ENCODE measurements at places on chromosomes 1 and 21.

DNA sequence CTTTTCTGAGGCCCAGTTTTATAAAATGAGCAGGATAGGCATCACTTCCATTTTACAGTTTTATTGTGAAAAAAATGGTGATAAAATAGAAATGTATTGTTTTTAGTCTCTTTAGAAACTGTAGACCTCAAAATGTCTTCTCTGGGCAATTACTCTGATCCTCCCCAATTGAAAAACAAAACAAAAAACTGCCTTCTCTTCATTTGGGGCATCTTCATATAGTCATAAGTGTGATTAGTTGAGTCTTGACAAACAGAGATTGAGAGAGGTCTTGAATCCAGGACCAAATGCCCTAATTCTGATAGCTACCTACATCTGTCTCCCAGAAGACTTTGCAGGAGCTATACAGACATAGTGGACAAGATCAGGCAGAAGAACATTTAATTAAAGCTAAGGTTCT is 62.9 kb downstream of the LRRC8C start:
- DNase-seq = no peak

DNA sequence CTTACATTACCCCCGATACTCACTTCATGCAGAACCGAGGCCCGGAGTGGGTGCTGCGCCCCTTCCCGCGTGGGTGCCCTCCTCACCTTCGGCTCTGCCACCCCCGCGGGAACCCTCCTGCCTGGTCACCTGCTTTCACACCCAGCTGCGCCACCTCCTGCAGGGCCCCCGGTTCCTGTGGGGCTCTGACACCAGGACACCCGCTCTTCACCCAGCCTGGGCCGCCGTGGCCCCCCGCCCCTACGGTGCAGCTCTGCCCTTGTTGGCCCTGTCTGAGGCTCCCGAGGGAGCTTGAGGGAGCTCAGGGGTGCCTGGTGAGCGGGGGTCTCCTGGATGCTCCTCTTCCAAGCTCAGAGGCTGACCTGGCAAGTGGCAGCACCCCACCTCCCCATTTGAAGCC is 19.0 kb downstream of the RRP1 start:
- no peak for DNase-seq

DNA sequence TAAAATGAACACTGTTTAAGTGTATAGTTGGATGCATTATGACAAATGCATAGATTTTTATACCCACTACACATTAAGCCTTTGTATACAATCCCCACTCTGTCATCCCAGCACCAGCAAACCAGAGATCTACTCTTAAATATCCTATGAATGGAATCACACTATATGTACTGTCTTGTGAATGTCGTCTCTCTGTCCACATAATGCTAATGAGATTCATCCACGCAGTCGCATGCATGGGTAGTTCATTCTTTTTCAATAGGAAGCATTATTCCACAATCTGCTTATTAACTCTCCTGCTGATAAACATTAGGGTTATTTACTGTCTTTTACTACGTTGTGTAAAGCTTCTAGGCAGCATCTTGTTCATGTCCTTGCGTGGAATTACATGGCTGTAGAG is 892.3 kb downstream of the LTN1 start:
- DNase-seq = no peak

DNA sequence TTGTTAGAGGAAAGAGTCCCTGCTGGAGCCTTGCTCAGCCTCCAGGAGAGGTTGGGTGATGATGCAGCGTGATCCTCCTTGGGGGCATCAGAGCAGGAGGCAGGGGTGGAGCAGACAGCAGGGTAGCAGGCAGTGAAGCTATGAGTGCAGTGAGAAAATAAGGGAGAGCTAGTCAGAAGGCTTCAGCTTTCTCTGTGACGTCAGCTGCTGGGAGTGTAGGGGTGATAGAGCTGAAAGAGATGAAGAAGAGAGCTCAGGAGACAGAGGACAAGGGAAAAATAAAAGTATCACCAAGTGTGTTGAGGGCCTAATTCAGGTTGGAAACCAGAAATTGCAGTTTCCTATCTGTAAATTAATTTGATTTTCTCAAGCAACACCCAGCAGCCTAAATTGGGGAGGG is 2.2 kb upstream of the ADAM30 start:
- DNase-seq = no peak

- no peak for DNase-seq
Measured at GRCh38 chr1:202687798-202688197, 22.5 kb downstream of the SYT2 start.

- no peak for DNase-seq
Measured at GRCh38 chr1:206735553-206736031, 35.0 kb upstream of the IL19 start.

DNA sequence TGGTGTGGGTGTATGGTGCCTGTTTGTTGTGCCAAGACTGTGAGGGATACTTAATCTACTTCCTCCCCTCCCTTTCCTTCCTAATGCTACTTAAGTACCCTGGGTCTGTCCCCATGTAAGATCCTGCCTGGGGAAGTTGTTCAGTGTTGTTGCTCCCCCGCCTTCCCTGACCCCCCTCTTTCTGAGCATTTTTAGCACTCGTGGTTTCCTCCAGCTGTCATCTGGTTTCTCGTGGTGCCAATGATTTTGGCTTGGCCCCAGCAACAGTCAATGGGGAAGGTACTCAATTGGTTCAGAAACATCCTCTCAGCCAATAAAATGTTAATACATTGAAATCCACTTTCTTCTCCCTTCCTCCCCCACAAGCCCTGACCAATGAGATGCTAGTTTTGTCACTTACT is 8.0 kb upstream of the B4GALT3 start:
- peak; percentile 83 for DNase-seq

GRCh38 chr1:237799762-237800474 is 90.8 kb downstream of the ZP4 start:
- peak; percentile 15 for DNase-seq

DNA sequence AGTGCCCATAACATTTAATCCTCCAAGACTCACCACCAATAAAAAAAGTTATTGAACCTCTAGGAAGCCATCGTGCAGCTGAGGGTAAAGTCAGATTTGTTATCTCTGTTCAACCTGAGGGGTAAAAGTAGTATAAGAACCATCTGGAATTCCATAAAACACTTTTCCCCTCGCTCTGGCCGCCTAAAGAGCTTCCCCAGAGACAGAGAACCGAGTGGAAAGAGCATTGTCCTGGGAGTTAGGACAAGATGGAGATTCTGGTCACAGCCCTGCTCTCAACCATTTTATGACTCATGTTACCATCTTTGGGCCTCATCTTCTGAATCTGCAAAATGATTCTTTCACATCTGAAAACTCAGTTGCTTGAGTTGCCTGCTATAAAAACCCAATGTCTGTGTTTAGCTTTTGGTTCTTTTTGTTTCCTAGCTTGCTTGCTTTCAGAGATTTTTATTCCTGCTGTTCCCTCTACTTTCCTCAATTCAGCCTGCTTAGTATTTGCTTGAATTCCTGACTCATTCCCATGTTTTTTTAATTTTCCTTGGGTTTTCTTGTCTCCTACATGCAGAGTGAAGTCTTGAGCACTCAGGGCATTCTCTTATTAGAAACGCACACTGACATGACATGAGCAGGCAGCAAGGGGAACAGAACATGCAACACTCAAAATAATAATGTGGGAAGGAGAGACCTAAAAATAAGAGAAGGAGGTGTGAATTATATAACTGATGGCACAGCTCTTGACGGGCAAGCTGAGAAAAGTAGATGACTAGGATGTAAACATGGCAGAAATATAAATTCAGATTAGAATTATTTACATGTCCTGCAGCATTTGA is 1.7 kb downstream of the EPHX4 start:
- no peak for DNase-seq

- no peak for DNase-seq
Measured at GRCh38 chr1:113666126-113666525, 93.2 kb downstream of the PHTF1 start.

GRCh38 chr1:166166698-166167571 is at the start of gene FAM78B:
TSS of gene FAM78B (minus strand) at chr1:166167001. CDS start at chr1:166166248, 753 bp downstream.
- peak; percentile 43 for DNase-seq

GRCh38 chr21:35190201-35190701 is 141.1 kb upstream of the RUNX1 start:
- DNase-seq = no peak

DNA sequence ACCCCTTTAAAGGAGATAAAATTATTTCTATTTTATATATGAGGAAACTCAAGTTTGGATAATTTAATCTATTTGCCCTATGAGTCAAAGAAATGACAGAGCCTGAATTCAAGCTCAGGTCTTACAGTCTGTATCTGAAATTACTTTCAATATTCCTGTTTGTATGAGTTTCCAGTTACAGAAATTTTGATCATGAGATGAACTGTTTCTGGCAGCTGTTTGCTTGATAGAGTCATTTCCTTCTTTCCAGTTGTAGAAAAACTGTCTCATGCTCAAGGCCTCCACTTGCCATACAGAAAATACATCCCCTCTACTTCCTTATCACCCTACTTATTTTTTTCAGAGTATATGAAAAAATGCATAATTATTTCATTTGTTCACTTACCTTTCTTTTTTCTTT is 87.6 kb downstream of the PTPRC start:
- no peak for DNase-seq

GRCh38 chr21:43842742-43843141 is 22.3 kb upstream of the AGPAT3 start:
- no peak for DNase-seq

DNA sequence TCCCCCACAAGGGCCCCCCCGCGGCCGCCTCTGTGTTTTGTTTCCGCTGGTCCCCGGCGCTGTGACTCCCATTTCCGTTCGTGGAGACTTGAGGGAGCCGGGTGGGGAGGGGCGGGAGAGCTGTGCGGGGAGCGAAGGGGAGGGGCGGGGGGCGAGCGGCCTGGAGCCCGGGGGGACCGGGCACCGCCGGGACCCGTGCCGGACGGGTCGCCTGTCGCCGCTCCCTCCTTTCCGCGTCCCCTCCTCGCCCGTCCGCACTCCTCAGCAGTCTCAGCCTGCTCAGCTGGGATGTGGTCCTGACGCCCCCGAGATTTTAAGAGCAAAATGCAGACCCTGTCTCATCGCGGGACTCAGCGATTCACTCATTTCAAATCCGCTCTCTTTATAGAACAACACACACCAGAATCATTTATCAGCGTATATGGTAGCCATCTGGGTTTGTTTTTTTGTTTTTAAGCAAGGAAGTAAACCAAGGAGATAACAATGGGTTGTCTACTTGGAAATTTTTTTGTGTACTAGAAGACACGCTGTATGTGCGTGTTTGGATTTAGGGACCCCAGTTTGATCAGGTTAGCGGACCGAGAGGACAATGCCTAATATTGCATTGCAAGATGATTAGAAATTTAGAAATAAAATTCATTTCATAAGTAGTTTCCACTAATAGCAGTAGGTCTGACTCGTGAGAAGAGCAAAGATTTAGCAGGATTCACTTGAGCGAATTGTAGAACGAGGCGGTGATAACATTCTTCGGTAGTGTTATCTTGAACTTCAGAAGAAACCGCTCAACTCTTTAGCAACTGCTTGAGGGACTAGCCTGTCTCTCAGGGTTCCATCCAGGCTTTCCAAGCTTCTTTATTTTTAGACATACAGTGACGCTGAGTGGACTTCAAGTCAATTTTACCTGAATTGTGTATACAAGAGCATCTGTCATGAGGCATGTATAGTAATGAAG is 1.1 kb downstream of the GABPA start:
- DNase-seq = peak; percentile 86

DNA sequence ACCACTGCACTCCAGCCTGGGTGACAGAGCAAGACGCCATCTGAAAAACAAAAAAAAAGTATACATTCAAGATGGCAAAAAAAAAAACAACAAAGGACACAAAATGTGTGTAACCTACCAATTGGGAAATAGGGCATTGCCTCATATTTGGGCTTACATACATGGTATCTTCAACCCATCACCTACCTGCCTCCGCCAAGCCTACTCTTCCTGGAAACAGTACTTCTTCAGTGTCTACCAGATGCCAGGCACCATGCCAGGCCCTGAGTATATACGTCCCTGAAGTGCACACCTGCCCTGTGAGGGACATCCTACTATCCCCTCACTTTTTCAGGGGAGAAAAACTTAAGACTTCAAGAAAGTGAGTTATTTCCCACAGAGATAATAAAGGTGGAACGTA is 160.2 kb downstream of the TOMM20 start:
- no peak for DNase-seq

DNA sequence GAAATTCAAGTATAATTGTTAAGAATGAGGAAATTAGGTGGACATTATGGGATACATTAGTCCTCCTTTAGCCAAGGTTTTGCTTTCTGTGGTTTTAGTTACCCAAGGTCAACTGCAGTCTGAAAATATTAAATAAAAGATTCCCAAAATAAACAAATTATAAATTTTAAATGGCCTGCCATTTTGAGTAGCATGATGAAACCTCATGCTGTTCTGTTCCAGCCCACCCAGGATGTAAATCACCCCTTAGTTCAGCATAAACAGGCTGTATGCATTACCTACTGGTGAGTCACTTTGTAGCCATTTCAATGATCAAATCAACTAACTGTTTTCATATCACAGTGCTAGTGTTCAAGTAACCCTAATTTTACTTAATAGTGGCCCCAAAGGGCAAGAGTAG is 132.5 kb upstream of the LYPLAL1 start:
- DNase-seq = no peak

DNA sequence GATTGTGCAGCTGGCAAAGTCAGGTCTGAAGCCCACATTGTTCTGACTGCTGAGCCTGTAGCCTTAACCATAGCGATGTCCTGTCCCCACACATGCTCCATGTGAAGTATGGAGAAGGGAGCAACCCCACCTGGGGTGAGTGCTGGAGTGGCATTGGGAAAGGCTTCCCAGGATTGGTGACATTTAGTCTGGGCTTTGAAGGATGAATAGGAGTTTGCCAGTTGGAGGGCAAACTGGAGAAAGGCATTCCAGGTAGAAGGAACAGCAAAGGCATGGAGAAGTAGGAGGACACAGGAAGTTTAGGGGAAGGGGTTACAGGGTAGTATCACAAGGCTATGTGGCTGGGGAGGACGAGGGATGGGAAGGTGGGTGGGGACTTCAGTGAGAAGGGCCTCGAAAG is 7.3 kb upstream of the LDLRAP1 start:
- no peak for DNase-seq

- DNase-seq = peak; percentile 63
Measured at GRCh38 chr1:214445199-214445598, 106.2 kb downstream of the PTPN14 start.

DNA sequence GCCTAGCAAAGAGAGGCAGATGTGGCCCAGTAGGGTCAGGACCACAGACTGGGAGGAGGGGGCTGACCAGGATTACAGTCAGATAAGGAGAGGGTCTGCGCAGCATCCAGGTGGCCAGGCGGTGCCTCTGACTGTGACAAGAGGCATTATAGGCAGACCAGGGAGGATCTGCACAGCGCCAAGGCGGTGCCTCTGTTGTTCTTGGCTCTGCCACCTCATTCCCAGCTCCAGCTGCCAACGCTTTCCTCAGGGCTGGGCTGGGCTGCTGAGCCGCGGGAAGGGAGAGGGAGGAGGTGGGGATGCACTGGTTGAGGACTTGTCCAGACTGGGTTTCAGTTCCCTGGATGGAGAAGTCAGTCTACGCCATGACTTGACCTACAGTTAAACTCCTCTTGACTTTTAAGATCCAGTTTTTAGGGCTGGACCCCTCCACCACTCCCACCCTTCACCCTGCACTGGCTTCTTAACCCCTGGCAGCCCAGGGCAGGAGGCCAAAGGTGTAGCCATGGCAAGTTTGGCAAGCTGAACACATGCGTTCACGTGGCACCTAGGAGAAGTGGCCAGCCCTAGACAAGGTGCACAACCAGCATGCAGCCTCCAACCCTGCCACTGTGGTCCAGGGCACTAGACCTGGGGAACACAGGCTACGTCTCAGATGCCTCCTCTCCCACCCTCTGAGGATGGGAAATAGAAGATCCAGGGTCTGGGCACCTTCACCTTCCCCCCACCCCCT is 4.5 kb upstream of the CRABP2 start:
- DNase-seq = no peak

- DNase-seq = no peak
Measured at GRCh38 chr1:230212405-230212936, 145.4 kb downstream of the GALNT2 start.
